ENCODE measurements at places on chromosomes 2 and 18.

- no peak for DNase-seq
These were observed 58.5 kb downstream of the MAIP1 start for GRCh38 chr2:200013906-200014305.

- no peak for DNase-seq
These were observed 27.6 kb downstream of the SPP2 start for GRCh38 chr2:234078129-234078528.

GRCh38 chr18:12840382-12840781 lies 43.7 kb downstream of the PTPN2 start:
- DNase-seq, result no peak

GRCh38 chr2:74441170-74441689 lies 507 bp downstream of the RTKN start:
- no peak for DNase-seq

- no peak for DNase-seq
These were observed 63.9 kb upstream of the SMIM21 start for GRCh38 chr18:75491361-75491760.

- no peak for DNase-seq
These were observed 651.3 kb downstream of the NYAP2 start for GRCh38 chr2:226050822-226051221.

DNA sequence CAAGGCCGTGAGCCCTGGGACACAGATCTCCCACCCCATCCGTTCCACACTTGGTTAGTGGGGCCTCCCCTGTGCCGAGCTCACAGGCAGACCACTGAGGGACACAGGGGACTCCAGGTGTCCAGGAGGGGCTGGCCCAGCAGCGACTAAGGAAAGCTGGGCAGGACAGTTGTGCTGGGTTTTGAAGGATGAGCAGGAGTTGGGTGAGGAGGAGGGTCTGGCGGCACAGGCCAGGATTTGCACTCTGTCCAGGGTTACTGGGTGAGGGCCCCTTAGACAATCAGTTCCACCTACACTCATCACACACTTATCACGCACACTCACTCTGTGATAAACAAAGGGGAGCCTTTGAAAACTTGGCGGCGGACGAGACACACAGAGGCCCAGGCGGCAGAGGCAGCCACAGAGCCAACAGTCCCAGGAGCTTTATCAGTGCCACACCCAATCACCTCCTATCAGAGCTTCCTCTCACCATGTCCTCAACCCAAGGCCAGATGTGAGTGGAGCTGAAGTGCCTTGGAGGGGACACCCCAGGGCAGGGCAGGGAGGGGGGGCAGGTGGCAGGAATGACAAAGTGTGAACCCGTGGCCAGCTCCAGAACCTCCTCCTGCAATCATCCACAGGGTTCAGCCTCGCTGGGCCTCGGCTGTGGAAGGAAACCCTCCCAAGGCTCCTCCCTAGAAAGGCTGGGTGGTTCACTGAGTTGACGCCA lies 26.6 kb downstream of the BIN1 start:
- DNase-seq, result peak; percentile 55

GRCh38 chr2:15092691-15093090 lies 460.2 kb downstream of the LRATD1 start:
- DNase-seq, result no peak

DNA sequence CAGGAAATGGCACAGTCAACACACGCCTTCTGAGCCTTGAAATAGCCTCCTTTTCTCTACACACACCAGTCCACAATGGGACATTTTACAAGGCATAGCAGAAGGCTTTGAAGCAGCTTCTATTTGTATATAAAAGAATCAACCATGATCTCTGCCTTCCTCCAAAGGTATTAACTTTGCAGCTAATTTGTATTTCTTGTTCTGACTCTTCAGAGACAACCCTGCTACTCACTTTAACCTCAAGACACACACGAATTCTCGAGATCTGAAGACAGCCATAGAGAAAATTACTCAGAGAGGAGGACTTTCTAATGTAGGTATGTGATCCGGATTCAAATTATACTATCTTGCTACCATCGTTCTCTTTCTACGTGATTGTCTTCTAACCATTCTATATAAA lies 104.6 kb downstream of the VIT start:
- DNase-seq, result no peak

- DNase-seq, result no peak
These were observed 77.5 kb upstream of the MYL1 start for GRCh38 chr2:210392469-210392881.

DNA sequence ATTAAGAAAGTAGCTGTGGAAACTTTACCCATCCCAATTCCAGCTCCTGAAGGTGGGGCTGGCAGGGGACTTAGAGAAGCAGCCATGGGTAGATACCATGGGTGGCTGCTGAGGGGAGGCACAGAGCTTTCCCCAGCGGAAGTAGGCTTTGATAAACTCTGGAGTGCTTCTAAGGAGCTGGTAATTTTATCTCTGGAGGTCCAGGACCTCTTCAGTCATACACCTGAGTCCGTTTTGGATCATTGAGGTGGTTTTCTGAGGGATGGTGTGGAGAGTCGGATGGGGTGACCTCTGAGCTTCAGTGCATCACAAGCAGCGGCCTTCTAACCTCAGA lies 36.7 kb upstream of the BMP10 start:
- DNase-seq, result no peak

DNA sequence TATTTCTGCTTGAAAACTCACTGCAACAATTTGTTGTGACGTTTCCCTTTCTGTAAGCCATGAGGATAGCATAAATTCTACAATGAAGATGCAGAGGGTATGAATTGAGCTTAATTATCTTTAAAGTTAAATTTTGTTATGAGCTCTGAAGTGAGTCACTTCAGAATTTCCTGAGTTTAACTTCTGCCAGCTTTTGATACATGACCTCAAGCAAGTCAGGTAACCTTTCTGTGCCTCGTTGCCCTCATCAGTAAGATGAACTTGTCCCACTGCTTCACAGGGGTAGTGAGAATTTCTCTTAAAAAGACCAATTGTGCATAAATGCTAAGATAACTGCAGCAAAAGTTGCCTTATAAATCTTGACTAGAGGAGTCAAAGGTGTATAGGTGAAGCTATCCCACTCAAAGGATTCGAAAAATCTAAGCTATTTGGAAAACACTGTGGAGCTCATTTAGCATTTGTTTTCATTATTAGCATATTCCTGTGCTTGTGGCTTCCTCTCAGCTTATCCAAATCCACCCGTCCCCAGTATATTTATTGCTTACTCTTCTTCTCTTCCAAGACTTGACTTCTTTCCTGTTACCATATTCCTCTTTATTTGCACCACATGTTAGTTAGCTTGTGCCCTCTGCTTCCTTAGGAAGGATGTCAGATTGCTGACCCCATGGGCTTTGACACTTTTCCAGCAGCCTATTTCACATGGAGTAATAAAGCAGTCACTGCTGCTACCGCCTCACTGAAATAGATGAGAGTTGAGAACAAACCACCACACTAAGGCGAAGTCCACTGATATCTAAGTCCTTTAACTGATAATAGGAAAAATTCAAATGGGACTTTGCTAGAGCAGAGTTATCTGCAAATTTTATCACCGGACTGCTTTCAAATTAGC lies 428.6 kb downstream of the ERBB4 start:
- no peak for DNase-seq

DNA sequence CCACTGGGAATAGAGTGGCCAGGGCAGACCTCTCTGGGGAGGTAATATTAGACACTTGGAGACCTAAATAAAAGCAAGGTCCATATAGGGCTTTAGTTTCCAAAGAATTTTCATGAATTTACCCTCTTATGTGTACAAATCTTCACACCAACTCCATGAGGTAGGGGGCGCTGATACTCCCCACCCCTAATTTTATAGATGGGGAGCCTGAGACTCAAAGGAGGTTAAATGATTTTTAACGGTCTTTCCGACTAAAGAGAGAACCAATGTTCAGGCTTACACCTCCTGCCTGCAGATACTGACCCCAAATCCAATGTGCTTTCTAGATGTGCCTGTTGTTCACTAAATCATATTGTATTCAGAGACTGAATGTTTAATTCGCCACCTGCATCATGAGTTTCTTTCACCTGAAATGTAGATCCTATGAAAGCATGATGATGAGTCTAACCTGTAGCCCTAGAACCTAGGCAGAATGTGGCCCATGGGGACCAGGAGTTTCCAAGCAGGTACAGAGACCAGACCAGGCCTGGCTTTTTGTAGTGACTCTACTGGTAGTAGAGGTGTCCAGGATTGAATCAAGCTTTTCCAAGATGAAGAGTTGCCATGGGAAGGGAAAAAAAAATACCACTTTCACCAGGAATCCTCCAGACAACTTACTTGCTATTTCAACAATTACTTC lies 16.8 kb upstream of the PAX3 start:
- DNase-seq, result no peak

DNA sequence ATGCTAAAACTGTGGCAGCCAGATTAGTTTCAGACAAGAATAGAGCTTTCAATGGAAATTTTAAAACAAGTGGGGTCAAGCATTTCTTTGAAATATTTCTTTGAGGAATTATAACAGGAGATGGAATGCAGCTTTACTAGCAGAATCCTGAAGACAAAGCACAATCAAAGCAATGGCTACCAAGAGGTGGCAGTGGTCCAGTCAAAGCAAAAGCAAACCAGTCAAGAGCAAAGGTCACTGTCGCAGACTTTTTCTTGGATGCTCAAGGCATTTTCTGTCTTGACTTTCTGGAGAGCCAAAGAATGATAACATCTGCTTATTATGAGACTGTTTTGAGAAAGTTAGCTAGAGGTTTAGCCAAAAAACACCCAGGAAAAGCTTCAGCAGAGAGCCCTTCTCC lies 351.2 kb upstream of the DLGAP1 start:
- DNase-seq, result no peak

- DNase-seq, result no peak
These were observed 87.7 kb downstream of the TGOLN2 start for GRCh38 chr2:85240055-85240454.

DNA sequence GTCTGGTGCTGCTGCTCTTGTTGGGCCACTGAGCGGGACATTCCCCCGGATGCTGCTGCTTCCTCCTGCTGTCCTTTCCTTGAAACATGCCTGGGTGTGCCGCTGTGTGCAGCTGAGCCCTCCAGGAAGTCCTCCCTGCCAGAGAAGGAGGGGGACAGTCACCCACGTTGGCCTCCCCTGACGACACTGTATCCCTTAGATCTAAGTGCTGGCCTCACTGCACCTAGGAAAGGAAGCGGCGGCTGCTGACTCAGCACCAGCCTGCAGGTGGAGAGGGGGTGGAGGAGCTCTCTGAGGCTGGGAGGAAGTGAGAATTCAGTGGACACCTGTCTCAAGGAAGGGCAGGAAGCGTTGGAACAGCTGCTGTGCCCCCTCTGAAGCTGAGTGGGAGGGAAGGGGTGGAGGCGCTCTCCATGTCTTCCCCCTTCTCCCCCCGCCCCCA lies 239.8 kb downstream of the HAUS1 start:
- DNase-seq, result peak; percentile 16

GRCh38 chr2:26615860-26616705 lies 25.1 kb downstream of the CIB4 start:
- DNase-seq, result no peak

GRCh38 chr2:20217041-20217970 lies 7.6 kb downstream of the SDC1 start:
- DNase-seq, result no peak

- no peak for DNase-seq
These were observed 27.9 kb downstream of the PSD4 start for GRCh38 chr2:113201496-113202304.

DNA sequence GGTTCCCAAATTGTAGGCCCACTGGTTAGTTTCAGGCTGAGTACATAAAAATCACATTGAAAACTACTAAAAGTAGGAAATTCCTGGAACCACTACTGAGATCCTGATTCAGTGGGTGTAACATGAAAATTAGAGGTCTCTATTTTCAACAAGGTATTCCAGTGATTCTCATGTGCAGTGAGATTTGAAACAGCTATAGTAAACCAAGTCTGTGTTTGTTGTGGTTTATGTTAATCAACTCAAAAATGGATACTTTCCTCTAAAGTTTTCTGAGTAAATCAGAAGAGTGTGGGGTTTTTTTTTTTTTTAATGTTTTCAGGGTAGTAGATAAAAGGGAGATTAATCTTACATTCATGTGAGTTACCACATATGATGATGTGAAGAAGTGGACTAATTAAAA lies 42.4 kb upstream of the LIMS1 start:
- no peak for DNase-seq

DNA sequence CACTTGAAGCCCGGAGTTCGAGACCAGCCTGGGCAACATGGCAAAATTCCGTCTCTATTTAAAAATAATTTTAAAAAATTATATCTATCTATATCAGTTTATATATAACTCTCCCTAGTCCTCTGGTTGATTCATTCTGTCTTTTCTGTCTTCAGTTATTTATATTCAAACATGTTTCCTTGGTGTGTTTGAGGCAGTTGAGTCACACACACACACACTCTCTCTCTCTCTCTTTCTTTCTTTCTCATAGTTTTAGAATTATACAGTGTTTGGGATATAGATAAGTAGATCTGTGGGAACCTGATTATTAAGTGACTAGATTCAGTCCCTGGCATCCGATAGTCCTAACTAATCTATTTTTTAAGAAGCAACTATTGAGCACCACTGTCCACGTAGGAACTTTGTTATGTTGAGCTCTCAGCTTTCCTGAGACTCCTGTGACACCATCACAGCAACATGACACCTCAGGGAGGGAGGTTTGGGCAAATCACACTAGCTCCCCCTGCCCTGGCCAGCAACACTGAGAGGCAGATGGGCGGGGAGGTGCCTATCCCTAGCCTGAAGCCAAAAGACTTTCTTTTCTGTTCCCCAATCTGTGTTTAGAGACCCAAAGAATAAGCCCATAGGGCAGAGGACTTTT lies 482.7 kb downstream of the DLGAP1 start:
- no peak for DNase-seq

DNA sequence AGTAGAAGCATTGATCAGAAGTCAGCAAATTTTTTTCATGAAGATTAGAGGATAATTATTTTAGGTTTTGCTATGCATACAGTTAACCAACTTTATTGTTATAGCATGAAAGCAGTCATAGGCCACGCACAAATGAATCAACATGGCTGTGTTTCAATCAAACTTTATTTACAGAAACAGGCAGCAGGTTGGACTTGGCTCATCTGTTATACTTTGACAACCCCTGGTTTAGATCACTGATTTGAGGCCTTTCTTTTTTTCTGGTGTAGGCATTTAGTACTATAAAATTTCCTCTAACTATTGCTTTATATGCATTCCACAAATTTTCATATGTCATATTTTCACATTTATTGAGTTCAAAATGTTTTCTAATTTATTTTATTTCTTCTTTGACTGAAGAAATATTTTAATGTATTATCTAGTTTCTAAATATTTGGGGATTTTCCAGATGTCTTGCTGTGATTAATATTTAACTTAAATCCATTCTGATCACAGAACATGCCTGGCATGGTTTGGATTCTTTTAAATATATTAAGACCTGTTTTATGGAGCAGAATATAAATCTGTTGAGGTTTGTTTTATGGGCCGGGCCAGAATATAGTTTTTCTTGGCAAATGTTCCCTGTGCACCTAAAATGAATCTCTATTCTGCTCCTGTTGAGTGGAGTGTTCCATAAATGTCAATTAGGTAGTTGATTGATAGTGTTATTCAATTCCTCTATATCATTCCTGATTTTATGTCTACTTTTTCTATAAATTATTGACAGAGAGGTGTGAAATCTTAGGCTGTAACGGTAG lies 116.3 kb upstream of the KLHL29 start:
- no peak for DNase-seq

Data from stimulated activated naive CD4-positive, alpha-beta T cell treated with Interleukin-2 at 50 U/mL for 16 hours (primary cell).